Ascending aorta (tissue), 2 donors: ENCODE measurements at places on chromosomes 7 and 10. TPM values are rescaled to one million over a fixed set of nuclear protein-coding genes. Genes with fewer than 3 reads are reported as not detected.

Gene C10orf62
- not detected for total RNA-seq

Gene MKI67
- 0.64 TPM for total RNA-seq

Gene SUN3
- not detected for total RNA-seq

Gene ICA1
- total RNA-seq: 18.3 TPM

DNA sequence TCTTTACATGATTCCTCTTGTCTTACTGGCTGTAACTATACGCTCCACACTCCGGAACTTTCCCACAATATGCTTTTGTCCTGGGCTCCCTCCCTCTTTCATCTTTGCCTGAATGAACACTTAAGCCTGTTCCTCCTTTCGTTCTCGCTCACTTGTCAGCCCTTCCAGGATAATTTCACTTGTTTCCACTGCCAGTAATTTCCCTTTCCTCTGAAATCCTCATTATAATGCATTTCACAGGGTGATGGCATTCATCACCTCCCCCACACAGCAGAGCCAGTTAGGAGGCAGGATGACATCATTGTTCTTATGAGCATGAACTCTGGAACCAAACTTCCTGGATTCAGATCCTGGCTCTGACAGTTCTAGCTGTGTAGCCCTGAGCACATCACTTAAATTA is 372.6 kb downstream of the GPR158 start:
- DNase-seq: no peak

GRCh38 chr7:47192978-47193377 is 388.9 kb downstream of the TNS3 start:
- no peak for DNase-seq

- DNase-seq: no peak
Observed at GRCh38 chr10:11612021-11613001, 861 bp upstream of the USP6NL start.

DNA sequence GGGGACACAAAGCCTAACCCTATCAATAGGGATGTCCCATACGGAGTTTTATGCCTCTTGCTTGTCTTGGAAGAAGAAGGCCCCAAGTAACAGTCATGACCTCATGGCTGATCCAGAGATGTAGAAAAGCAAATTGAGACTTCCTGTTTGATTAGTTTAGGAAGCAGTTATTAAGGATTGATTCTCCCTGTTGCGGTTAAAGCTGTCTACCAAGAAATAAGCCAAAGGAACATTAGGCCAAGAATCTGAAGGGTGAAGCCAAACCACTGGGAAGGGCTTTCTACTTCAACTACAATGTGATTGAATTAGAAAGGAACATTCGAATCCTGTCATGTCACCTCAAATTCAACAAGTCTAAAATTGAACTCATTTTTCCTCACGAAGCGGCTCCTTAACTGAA is 60.5 kb upstream of the AGBL3 start:
- DNase-seq: no peak

- DNase-seq: no peak
Observed at GRCh38 chr7:27359181-27360125, 116.9 kb downstream of the EVX1 start.

DNA sequence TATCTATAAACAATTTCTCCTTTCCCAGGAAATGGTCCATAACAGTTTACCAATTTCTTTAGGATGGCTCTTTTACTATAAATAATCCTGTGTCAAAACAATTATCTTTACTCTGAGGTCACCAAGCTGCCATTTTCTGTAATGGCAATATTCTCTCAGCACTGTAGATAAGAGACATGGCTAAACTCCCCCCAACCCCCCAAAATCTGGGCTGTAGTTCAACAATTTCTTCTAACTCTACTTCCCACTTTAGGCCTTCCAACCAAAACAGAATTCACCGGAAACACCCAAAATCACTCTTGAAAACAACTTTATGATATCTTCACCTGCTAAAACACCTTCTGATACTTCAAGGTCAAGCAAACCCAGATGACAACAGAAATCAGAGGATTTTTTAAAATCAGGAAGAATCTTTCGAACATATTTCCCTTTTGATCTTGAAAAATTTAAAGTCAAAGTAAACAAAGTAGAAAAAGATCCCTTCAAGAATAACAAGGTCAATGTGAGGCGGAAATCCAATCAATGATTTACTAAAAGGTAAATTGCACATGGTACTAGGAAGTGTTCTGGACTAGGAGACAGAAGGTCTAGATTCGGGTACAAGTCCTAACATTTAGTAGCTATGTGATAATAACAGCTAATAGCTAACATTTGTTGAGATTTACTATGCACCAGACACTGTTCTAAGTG is 176.8 kb downstream of the CPEB3 start:
- no peak for DNase-seq

- DNase-seq: no peak
Observed at GRCh38 chr7:72028267-72028666, 383.9 kb downstream of the CALN1 start.

DNA sequence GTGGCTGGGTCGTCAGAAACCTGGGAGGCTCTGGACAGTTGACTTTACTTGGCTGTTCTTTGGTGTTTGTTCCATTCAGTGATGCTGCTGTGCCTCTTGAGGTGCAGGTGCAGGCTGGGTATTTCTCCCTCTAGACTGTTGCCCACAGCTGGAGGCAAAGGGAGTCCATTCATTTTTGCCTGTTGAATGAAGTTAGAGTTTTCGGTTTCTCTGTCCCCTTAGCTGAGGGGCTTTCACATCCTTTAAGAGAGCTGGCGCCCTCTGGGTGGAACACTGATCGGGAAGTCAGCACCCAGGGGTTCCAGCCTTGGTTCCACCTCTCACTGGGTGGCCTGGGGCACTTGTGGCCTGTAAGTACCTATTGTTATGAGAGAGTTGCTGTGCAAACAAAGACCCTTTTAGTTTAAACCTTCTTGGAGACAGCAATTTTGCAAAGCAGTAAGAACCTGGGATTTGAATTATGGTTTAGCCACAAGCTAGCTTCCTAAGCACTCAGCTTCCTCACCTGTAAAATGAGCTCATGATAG is 67.2 kb downstream of the GRK5 start:
- DNase-seq: no peak

GRCh38 chr7:100211342-100211780 is 8.4 kb upstream of the PVRIG start:
- DNase-seq: no peak

GRCh38 chr7:103094102-103094501 is 19.2 kb downstream of the ARMC10 start:
- DNase-seq: no peak

GRCh38 chr7:107924841-107925504 is 34.0 kb downstream of the DLD start:
- no peak for DNase-seq

DNA sequence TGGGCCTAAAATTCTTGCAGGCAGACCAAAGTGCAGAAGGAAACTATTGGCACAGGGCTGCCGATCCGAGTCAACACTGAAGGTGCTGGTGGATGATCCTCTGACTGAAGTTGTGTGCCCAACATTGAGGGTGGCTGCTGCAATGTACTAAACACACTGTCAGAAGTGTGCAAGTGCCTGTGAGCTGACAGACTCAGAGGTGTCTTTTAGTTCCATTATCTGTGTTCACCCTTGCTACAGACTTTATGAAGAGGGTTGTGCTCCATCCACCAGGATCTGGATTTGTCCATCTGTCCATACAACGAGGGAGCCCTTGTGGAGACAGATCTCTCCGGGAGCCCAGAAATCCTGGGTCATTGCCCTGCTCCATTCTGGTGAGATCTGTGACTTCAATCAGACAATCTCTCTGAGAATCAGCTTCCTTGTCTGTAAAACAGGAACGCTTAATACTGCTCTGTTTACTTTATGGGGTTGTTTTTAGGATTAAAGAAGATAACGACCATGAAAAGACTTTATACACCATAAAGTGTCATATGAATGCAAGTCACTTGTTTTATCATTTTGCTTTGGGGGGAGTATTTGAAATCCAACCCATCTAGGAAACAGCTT is 9.5 kb upstream of the TRPV6 start:
- no peak for DNase-seq

DNA sequence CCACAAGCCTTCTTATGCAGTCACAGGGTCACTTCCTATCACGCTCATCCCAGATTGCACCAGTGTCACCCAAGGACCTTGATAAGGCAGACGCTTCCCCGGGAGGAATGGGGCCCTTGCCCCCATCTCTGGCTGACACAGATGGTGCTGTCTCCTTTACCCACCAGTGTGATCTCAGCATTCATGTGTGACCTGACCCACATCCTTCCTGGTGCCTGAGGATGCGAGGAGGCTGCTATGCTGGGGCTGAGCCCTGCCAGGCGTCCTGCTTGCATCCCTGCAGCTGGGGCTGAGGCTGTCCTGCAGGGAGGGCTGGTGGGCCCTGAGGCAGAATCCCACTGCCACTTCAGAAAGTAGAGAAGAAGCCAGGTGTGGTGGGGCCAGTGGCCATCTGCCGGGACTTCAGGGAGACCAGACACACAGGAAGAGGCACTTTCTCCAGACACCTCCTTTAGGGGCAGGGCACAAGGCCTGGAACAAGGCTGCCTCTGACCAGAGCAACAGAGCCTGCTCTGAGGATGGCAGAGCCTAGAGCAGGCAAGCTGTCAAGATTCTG is 35.3 kb downstream of the RASGEF1A start:
- peak; percentile 7 for DNase-seq

DNA sequence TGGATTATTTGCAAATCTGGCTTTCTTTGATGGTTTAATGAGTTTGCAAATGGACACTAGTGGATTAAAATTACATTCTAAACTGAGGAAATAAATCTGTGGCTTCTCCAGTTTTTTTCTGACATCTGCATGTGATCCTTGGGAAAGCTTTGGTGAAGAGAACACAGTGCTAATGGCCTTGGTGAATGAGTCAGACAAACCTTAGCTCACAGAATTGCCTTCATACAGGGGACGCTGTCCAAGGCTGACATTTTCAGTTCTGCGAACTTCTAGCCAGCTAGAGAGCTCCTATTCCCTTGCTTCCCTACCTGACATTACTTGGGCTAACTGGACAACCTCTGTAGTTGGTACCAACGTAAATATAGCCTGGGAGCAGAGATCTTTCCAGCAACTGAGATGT is 21.2 kb downstream of the BMPER start:
- DNase-seq: no peak

DNA sequence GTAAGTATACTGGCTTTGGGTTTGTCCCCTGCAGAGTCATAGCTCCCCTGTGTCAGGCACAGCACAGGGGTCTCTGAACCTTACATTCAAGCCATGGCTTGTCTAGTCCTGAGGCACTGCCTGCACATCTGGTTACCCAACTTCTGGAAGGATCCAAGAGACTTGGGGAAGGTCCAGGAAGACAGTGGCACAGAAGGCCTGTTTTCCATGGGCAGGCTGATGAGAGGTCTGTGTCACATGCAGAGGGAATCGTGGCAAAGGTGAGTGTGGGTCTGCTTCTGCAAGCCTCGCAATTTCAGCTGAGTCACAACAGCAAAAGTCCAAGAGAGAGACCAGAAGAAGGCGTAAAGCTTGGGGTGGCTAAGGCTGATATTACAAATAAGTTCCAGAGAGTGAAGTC is 28.4 kb upstream of the BMPR1A start:
- DNase-seq: no peak

DNA sequence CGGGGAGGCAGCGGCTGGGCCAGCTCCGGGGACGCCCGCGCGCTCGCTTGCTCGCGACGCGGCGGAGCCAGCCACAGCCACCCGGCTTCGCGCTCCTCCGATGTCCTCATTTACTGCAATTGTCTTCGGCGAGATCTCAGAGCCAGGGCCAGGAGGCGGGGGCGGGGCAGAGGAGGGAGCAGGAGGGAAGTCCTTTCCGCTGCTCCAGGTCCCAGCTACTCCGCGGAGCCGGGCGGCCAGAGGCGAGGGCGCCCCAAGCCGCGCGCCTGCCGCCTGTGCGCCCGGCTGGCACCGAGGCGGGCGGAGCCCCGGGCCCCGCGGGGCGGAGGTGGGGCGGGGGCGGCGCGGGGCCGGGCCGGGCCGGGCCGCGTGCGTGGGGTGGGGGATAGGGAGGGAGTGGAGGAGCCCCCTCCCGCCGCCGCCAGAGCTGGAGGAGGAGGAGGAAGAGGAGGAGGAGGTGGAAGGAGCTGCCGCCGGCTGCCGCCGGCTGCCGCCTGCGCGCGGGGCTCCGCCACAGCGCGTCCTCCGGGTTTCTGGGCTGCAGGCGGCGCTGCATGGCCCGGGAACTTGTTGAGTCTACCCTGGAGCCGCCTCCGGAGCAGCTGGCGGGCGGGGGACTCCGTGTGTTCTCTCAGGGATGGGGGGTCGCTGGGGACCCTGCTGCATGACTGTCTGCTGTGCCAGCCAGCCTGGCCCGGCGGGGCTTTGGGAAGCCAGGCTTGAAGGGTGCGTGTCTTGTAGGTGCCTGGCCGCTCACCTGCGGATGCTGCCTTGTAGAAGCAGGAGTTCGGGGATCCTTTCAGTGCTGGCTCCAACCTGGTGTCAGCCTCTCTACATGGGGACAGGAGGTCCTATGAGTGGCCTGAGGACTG is at the start of gene INSYN2A:
Gene INSYN2A (minus strand): TSS at position 310 of the 872 bp plus-strand sequence. CDS start 20,196 bp downstream, outside the sequence.
- DNase-seq: no peak

DNA sequence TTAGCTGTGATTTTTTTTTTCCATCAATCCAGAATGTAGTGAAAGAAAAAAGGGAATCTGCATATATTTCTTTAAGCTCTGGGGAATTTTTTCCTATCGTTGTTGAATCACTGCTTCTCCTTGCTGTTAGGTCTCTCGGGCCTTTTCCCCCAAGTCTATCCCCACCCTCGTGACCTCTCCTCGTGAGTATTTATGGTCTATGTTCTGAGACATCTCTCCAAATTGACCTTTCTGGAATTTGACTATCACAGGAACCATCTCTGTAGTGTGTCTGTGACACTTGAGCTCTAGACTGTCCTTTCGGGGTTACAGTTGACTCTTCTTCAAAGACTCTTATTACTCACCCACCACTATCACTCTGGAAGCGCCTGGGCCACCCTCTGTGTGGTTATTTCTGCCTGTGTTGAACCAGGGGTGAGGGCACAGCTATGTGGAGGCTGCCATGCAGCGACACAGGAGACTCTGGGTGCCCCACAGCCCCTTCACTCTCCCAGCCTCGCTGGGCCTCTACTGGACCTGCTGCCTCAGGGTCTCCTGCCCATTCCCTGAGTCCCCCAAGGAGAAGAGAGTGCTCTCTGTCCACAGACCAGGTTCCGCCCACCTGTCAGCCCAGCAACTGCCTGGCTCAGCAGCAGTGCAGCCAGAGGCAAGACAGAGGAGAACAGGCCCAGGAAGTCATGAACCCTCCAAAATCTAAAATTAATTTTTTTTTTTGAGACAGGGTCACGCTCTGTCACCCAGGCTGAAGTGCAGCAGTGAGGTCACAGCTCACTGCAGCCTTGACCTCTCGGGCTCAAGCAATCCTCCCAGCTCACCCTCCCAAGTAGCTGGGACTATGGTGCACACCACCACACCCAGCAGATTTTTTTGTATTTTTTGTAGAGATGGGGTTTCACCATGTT is 45.7 kb upstream of the PTPRN2 start:
- DNase-seq: no peak

GRCh38 chr7:79453266-79453557 is 255 bp downstream of the MAGI2 start:
- no peak for DNase-seq

- no peak for DNase-seq
Observed at GRCh38 chr10:42932735-42933447, 144.0 kb upstream of the RET start.

DNA sequence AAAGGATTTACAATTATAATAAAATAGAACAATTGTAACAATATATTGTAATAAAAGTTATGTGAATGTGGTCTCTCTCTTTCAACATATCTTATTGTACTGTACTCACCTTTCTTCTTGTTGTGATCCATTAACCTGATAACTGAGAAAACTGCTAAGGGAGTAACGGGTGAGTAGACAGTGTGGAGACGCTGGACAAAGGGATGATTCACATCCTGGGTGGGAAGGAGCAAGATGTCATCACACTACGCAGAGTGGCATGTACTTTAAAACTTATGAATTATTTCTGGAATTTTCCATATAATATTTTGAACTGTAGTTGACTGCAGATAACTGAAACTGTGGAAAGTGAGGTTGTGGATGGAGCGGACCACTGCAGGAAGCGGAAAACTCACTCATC is 91.2 kb upstream of the PLPP4 start:
- no peak for DNase-seq

GRCh38 chr7:133934262-133934976 is 192.7 kb upstream of the LRGUK start:
- DNase-seq: no peak
